ENCODE measurements at places on chromosomes 2 and 18.

- DNase-seq = no peak
Observed at GRCh38 chr2:33133454-33133952, 186.8 kb downstream of the LTBP1 start.

DNA sequence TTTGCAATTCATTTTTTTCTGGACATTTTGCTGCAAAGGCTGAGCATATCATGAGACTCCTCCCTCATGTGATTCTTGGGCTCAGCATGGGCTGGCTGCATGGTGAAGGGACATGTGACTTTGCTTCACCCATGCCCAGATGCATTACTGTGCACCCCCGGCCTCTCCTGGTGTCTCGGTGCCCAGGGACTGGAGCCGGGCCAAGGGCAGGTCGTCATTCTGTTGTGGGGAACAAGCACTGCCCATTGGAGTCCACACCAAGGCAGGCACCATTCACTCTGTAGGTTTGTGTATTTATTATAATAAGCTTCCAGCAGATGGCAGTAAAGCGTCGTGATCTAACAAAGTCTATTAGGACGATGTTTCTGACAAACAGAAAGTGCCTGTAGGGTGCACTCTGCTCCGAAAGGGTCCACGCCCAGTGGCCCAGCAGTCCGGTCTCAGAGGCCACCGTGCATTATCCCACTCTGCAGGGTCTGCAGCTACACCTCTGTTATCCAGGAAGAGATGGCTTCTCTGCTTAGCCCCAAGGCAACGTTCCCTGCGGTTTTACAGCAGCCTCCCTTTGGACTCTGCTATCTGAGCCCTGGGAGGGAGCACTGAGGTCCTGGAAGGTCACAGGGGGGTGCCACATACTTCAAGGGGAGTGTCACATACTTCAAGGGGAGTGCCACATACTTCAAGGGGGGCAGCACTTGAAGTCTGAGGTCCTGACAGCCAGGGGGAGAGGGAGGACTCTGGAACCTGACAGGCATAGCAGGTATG lies 219.6 kb downstream of the TSN start:
- DNase-seq = peak; percentile 43

DNA sequence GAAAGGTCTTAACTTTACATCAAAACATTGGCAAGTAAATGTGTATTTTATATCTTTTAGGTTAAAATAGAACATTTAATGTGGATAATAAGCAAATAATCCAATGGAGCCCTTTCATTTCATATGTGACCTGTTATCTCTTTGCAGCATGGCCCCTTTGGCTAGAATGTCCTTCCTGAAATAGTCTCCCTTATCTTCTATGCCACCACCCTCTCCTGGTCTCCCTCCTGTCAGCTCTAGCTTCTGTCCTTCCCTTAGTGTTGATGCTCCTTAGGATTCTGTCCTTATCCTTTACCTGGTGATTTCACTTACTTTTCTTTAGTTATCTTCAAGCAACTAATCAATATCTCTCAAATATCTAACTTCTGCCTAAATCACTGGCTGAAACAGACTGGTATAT lies 87.1 kb upstream of the TFCP2L1 start:
- no peak for DNase-seq

DNA sequence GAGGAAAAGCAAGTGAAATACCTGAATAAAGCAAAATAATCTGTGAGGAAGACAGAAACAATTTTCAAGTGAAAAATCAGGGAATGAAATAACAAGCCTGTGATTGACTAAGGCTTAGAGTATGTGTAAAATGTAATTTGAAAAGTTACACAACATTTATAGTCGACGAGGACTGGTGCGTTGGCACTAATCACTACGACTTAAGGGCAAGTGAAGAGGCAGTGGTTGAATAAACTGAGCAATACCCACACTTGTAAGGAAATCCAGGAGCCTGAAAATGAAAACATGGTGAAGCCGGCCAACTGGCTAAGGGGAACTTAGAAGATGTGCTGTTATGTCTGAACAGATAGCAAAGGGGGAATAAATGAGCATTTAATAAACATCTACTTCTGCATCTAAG lies 13.4 kb downstream of the DOK1 start:
- DNase-seq = no peak

All from SHP77 treated with DMSO at 0.1 percent for 48 hours (cell line).